ENCODE measurements at places on chromosomes 1 and 21.

GRCh38 chr1:77825131-77825709, 45.8 kb downstream of the MIGA1 start:
- no peak for DNase-seq

DNA sequence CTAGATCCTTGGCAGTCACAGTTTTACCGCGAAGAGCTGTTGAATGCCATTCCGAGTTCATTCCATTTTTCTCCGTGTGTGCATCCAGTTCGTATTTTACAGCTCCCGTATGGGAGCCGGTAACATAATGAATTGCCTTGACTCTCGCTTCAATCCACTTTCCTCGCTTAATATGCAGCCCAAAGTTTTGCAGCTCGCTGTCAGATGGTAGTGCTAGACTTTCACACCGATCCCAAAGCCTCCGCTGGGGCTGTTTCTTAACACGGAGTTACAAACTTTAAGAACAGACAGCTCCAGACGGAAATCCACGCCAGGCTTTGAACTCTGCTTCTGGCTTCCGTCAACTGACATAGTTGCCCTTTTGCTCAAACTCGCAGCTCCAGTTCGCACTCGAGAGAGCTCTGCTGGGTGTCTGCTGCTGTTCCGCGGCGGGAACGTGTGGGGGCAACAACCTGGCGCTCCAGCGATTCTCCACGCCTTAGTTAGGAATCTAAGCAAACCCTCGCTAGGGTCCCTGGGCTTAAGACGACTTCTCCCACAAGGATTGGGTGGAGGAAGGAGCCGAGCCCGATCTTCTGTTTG, 3.5 kb upstream of the ARID1A start:
- peak; percentile 62 for DNase-seq

- DNase-seq, result no peak
Measured at GRCh38 chr1:114286960-114287359, 133.3 kb upstream of the SYT6 start.

DNA sequence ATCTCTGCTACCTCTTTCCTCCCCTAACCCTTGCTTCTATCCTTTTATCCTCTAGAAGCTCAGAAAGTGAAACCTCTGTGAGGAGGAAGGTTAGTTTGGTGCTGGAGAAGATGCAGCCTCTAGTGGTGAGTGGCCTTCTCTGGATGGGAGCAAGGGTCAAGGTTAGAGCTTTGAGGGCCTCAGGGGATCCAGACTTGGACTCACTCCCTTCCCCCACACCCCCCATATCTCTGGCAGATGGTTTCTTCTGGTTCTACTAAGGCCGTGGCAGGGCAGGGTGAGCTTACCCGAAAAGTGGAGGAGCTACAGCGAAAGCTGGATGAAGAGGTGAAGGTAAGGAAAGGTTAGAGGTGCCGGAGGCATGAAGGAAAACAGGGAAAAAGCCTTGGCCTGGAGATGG, 9.2 kb downstream of the CGN start:
- no peak for DNase-seq

DNA sequence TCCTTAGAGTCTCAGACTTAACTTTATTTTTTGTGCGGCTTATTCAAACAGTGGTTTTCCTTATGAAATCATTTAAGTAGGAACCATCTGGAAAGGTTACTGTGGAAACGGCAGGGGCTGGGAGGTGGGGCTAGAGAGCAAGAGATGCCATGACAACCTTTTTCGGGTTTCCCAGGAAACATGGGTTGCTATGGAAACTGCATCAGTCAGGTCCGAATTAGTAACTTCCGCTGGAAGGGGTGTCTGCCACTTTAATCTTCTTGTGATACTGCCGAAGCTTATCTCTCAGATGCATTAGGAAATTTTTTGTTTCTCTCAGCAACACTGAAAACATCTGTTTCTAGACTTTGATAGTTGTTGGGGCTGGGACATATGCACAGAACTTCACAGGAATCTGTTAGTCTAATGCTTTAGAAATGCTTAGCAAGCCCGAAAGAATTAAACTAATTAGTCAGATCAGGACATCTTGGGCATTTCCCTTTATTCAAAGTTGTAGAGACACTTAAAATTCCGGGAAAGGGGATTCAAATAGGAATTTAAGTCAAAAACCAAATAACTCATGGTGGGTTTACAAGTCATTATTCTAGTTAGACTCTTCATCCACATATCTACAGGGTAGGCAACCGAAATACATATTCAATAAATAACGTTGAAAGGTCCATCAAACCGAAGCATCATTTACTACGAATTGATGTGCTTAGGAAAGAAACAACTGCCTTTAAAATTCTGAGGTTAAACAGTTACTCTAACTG, 2.6 kb downstream of the KCNA3 start:
- DNase-seq, result peak; percentile 61

DNA sequence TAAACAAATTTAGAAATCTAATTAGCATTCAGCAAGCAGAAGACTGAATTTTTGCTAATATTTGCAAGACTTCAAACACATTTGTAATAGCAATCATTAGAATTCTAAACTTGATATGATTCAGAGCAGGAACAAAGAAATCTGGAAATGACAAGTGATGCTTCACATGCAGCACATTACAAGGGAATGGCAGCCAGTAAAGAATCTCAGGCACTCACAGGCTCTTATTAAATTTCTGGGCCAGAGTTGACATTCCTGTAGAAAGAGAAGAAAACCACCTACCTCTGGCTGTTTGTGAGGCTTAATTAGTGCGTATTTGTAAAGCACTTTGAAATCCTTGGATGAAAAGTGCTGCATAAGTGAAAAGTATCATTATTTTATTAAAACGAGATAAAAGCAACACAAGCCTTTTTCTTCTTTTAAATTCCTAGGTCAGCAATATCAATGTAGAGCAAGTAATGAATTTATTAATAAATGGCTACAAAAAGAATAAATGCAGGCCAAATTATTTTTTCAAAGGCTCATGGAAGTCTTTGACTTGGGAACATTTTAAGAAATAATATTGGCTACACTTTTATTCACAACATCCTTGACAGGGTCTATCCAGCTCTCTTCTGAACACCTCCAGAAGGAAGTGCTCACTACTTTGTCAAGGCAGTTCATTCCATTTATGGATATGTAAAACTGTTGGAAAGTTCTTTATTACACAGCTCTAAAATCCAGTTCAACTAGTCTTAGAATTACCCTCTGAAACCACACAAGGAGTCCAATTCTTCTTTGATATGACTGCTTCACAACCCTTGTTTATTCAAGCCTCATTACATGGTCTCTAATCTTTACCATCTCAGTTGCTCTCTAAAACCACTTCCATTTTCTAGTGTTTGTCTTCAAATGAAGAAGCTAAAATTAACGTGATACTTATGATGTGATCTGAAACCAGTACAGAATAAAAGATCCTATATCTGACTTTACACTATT, 32.1 kb upstream of the SCYL3 start:
- no peak for DNase-seq

DNA sequence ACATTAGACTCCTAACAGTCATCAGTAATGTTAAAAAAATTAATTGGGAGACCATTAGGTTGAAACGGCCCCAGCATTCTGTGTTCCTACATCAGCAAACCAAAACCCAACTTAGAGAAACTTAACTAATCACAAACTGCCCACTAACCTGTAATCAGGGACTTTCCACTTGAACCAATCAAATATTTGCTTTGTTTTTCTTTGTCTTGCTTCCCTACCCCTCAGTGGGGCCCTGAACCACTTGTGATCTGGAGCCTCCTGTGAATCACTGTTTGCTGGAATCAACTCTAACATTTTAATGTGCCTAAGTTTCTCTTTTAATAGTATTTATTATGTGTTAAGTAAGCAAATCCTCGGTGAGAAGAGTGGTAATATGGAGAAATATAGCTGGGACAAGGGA, 64.0 kb downstream of the ABCA4 start:
- DNase-seq, result no peak

GRCh38 chr1:167717351-167717750, 4.4 kb upstream of the MPZL1 start:
- DNase-seq, result no peak

GRCh38 chr1:198370996-198371395, 169.5 kb downstream of the ATP6V1G3 start:
- DNase-seq, result no peak
